ENCODE measurements at places on chromosomes 2 and 18.

- DNase-seq = no peak
These were observed 11.3 kb upstream of the GRP start for GRCh38 chr18:59208602-59209125.

- no peak for DNase-seq
These were observed 38.7 kb upstream of the SLC1A4 start for GRCh38 chr2:64950226-64951160.

DNA sequence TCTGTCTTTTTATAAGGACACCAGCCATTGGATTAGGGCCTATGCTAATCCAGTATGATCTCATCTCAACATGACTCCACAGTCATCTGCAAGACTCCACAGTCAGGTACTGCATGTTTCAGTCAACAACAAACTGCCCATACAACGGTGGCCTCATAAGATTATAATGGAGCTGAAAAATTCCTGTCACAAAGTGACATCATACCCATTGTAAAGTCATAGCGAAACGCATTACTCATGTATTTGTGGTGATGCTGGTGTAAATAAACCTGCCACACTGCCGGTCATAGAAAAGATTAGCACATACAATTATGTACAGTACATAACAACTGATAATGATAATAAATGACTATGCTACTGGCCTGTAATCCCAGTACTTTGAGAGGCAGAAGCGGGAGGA is 102.2 kb downstream of the TEX51 start:
- no peak for DNase-seq

DNA sequence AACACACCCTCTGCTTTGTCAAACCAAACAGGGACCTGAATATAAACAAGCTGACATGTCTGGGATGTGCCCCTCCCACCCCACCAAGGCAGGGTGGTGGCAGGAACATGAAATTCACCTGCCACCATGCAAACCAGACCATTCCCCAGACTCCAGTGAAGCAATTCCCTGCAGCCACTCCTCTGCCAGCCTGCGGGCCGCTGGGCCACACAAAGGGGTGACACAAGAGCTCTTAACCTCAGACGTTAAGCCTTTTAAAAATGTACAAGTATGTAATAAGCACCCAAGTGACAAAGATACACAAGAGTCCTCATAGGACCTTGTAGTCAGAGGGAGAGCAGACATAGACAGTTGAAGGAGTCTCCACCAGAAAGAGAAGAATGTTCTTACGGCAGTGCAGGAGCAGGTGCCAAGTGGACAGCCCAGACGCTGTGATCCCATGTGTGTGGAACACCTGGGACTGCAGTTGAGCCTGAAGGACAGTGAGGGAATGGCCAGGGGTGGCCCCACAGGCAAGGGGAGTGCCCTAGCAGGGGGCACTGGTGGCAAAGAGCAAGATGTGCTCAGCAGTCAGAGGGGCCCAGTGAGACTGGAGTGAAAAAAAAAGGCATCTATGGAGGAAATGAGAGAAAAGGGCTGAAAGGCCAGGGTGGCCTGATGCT is 36.9 kb downstream of the CRACDL start:
- no peak for DNase-seq

- DNase-seq = no peak
These were observed 129.4 kb downstream of the SH3RF3 start for GRCh38 chr2:109258376-109258775.

DNA sequence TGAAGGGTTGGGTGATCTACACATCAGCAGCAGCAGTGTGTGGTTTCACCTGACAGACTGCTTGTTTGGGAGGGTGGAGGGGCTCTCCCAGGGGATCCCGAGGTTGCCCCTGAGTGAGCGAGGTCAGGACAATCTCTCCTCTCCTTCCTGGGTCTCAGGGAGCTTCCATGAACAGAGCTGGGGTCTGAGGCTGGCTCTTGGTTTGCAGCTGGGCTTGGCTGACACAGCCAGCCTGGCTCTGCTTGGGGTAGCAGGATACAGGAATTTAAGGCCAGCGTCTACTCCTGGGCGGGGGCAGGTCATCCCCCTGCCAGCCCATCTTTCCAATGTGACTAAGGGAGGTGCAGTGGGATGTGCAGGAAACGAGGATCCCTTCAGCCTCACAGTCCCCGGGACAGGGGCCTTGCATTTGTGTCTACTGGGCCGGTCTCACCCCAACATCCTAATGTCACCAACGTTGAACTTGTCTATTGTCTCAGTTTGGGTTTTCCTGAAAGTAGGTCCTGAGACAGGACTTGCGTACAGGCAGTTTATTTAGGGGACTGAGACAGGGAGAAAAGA is 262.6 kb upstream of the HDAC4 start:
- no peak for DNase-seq

- no peak for DNase-seq
These were observed 168.5 kb upstream of the PXDN start for GRCh38 chr2:1912771-1913170.

- no peak for DNase-seq
These were observed 1377.6 kb upstream of the PIK3C3 start for GRCh38 chr18:40577239-40577980.

DNA sequence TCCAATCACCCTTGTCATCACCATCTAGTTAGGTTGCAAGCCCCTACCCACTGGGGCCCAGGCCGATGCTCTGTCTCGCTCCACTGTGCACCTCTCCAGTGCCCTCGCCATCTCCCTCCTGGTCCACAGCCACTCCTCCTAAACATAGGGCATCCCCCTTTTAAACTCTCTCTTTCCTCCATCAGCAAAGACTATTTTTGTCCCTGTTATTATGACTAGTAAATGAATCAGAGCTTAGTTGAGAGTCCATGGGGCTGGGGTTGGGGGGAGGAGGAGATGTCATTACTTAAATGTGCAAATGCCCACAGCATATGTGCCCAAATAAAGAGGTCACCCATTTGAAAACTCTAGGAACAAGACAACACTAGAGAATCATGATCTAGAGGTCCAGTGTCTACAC is 167.4 kb downstream of the TRABD2A start:
- DNase-seq = no peak

DNA sequence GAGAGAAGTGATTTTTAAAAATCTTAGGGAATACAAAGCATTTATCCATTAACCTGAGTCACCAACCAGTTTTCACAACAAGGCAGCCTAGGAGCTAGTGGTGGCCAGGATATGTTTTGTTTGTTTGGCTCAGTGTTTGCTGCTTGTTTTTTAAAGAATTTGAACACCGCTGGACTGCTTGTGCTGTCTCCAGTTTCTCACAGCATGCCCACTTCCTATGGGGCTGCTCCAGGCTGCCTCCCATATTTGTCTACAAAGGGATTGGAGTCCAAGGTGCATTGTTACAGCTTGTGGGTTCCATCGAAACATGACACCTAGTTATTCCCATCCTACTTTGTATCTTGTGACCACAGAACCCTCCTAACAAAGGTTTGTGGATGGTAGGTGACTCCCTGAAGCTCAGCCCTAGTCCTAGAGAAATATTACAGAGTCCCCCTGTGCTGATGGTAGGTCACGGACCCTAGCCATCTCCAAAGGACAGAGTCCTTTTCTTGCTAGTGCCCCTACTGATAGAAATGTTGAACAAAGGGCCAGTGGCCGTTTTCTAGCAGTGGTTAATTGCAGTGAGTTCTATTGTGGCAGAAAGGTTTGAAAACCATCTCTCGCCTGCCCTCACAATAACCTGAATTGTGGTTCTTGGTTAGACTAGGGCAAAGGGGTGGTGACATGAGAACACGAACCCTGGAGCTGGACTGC is 23.2 kb downstream of the GPR39 start:
- DNase-seq = no peak

DNA sequence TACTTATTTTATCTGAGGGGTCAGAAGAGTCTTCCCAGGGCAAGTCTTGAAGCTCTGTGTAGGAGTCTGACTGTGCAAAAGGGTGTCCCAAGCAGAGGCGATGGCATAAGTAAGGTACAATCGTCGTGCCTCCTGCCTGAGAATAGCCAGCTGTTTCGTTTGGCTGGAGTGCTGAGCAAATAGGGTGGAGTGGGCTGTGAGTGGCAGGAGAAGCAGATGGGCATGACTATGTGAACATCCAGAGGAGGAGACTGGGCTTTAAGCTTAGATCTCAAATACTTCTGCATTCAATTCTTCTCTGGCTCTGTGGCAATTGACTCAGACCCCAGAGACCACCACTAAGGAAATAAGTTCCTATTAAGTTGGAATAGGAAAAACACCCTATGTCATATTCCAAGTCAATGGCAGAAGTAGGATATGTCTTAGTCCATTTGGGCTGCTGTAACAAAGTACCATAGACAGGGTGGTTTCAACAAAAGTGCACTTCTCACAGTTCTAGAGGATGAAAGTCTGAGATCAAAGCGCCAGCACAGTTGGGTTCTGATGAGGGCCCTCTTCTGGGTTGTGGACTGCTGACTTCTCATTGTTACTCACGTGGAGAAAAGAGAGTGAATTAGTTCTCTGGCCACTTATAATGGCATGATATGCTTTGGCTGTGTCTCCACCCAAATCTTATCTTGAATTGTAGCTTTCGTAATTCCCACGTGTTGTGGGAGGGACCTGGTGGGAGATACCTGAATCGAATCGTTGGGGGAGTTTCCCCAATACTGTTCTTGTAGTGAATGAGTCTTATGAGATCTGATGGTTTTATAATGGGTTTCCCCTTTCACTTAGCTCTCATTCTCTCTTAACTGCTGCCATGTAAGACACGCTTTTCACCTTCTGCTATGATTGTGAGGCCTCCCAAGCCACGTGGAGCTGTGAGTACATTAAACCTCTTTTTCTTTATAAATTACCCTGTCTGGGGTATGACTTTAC is 120.2 kb downstream of the LPIN1 start:
- no peak for DNase-seq

- peak; percentile 48 for DNase-seq
These were observed 48.2 kb upstream of the MAP3K20 start for GRCh38 chr2:173027181-173028128.

DNA sequence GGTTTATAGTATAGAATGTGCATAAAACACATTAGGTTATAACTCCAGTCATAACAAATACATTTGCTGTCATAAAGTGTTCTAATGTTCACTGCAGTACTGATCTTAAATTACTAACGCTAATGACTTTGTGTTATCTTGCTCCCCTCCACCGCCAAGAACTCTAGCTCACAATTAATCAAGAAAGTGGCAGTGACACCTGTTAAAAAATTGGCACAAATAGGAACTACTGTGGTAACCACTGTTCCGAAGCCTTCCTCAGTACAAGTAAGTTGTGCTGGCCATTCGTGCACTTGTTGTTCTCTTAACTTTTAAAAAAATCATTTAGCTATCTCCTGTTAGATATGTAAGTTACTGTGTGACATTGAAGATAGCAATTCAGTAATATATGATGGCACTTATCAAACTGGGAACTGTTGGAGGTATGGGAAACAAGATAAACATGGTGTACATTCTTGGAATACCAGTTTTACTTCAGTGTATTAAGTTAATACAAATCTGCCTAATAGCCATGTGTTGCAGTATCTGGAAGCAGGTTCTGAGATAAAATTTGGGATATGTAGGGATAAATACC is 41.2 kb downstream of the TAF4B start:
- DNase-seq = no peak

DNA sequence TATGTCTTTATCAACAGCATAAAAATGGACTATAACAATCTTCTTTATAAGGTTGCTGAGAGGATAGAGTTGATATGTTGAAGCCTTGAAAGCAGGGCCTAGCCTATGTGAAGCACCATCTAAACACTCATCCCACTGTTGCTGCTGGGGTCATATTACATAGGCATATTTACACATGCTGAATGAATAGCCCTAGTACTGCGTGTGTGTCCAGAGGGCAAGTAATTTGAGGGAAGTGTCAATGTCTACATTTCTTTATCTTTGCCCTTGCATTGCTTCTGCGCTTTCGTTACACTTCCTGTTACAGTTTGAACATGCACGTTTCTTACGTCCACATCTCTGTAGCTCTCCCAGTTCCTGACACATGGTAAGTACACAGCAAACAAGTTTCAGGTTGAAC is 280.3 kb upstream of the ATP5MC3 start:
- DNase-seq = no peak

DNA sequence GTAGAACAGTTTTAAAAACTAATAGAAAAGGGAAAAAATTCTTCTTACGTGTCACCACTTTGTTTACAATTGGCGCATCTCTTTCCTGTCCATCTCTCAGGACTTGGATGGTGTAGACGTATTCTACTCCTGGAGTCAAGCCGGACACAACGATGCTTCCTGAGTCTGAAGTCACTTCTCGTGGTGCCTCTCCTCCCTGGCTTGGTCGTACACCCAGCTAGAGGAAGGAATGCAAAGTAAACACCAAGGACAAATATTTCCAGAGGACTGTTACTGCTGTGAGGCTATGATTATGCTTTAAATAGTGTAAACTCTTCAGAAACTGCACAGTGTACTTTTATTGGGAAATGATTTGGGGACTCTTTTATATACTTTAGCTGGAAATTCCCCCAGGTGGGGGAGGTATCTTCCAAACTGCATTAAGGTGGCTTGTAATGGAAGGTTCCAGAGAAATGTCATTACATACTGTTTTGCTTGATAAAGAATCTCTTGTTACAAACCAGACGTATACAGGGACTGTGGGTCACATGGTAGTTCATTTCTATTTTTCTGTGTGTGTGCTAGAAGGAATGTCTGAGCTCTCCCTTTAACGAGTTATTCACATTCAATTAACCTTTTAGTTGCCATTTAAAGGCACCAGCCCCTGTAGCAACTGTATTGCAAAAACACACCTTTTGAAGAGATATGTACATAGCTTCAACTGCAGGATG is 38.1 kb downstream of the FN1 start:
- DNase-seq = no peak

GRCh38 chr2:106614511-106615291 is 127.5 kb downstream of the CD8B2 start:
- DNase-seq = no peak

DNA sequence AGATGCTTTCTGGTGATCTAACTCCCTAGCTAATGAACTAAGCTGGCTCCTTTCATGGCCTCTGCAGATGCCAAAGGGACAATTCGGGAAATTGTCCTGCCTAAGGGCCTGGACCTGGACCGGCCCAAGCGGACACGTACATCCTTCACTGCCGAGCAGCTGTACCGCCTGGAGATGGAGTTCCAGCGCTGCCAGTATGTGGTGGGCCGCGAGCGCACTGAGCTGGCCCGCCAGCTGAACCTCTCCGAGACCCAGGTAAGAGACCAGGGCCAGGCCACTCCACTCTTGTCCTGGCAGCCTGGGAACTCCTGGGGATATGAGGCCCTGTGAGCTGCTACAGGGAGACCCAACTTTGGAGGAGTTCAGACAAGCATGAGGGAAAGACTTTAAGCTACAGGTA is 14.7 kb upstream of the ATP6V1B1 start:
- DNase-seq = no peak
